ENCODE measurements at places on chromosomes 5 and 9.

DNA sequence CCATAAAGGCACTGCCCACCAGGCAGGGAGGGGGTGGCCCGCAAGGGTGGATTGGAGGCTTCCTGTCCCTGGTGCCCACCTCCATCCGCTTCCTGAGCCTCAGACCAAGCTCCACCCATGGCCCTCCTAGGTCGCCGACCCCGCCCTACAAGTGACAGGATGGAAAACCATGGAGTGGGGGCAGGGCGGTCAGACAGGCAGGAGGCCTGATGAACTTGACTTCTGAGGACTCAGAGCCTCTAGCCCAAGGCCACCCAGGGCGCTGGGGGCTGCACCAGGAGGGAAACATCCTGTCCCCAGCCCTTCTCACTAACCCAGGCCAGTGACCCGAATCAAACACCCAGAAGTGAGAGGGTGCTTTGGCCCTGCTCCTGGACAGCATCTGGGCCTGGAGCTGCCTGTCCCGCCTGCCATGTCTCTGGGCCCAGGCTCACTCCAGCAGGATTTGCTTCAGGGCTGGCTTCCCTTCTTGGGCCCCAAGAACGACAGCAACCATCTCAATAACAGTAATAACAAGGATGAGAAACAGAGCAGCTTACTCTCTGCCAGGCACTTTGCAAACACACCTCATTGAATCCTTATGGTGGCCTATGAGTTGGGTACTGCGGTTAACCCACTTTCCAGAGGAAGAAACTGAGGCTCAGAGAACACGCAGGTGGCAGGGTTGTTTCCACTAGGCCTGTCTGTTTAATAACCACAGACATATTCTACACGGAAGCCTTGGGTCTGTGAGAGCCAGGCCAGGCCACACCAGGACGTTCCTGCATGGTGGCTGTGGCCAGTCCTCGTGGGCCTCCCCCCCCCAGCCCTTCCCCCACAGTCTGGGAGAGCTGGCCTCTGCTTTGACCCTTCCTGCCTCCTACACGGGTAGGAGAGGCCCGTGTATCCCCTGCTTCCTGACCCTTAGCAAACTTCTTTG lies 4.4 kb upstream of the ST6GALNAC6 start:
- DNase-seq = peak; percentile 43

GRCh38 chr5:181223729-181224389 lies 778 bp downstream of the TRIM41 start:
- no peak for DNase-seq

GRCh38 chr5:149450199-149450598 lies 71.1 kb upstream of the IL17B start:
- no peak for DNase-seq

DNA sequence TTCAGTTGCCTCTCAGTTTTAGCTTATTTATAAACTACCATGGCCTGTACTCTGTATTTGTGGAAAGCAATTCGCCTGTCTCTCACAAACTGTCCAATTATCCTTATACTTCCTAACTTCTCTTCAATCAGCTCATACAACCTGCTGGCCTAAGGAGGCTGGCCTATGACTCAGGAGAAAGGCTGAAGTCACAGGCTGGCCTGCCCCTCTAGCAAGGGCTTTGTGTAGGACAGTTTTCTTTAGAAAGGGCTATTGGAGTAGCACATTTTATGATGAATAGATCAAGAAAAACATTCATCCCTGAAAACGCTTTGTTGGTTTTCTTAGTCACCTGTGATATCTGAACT lies 988.7 kb upstream of the ARRDC3 start:
- DNase-seq = no peak

DNA sequence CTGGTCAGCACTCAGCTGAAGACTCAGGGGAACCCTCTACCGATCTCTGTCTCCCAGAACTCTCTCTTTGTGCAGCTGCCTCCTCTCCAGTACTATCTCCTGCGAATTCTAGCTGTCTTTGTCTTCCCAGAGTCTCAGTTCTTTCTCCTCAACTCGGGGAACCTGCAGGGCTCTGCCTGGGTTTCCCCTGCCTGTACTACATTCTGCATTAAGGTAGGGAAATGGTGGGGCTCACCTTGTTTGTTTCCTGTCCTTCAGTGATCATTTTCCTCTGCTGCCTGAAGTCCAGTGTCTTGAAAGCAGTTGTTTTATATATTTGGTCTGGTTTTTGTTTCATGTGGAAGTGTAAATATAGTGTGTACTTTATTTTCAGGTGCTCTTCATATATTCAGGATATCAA lies 43.1 kb upstream of the IGFBPL1 start:
- DNase-seq = peak; percentile 49

GRCh38 chr5:39846144-39846543 lies 421.4 kb upstream of the DAB2 start:
- DNase-seq = no peak

GRCh38 chr9:113151696-113152630 lies 1.2 kb downstream of the SLC31A2 start:
- DNase-seq = no peak

DNA sequence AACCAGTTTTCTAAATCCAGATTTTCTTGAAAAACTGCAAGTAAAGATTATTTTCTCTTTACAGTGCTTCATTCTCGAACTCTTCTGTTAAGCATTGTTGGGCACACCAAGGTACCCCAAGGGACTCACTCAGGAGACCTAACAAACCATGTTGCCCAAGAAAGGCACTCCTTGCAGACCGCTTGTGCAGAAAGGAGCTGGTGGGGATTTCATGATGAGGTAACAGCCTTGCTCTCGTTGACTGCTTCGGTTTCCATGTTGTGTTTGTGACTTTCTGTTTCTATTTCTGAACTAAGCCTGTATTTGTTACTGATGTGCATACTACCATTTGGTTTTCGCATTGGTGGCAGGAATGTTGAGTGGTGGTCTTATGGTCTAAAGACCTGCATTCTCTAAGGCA lies 266.6 kb upstream of the DAP start:
- no peak for DNase-seq

DNA sequence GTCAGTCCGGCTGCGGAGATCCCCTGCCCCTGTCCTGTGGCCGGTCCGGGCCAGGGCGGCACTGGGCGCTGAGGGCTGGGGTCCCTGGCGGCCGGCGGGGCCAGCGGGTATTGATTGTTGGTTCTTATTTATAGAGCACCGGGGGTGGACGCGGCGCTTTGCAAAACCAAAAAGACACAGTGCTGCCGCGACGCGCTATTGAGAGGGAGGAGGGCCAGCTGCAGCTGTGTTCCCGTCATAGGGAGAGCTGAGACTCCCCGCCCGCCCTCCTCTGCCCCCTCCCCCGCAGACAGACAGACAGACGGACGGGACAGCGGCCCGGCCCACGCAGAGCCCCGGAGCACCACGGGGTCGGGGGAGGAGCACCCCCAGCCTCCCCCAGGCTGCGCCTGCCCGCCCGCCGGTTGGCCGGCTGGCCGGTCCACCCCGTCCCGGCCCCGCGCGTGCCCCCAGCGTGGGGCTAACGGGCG lies 2.5 kb downstream of the LRRC26 start:
- DNase-seq = no peak

- DNase-seq = peak; percentile 49
These were observed 404 bp downstream of the MRNIP start for GRCh38 chr5:179858241-179858585.

DNA sequence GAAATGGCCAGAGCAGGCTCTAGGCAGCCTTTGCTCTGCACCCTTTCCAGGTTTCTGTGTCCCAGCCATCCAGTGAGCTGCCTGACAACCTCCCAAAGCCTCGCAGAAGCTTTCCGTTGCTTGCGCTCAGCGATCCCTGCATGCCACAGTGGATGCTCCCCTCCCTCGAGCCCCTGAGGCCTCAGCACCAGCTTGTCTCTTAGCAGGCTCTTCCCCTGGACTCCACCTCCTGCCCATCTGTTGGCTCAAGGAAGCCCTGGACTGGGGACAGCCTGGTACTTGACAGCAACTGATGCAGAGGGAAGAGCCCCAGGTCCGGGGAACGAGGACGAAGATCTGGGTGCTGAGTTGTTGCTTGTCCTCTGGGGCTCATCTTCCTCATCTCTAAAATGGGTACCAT lies 23.2 kb downstream of the TSPAN17 start:
- no peak for DNase-seq

DNA sequence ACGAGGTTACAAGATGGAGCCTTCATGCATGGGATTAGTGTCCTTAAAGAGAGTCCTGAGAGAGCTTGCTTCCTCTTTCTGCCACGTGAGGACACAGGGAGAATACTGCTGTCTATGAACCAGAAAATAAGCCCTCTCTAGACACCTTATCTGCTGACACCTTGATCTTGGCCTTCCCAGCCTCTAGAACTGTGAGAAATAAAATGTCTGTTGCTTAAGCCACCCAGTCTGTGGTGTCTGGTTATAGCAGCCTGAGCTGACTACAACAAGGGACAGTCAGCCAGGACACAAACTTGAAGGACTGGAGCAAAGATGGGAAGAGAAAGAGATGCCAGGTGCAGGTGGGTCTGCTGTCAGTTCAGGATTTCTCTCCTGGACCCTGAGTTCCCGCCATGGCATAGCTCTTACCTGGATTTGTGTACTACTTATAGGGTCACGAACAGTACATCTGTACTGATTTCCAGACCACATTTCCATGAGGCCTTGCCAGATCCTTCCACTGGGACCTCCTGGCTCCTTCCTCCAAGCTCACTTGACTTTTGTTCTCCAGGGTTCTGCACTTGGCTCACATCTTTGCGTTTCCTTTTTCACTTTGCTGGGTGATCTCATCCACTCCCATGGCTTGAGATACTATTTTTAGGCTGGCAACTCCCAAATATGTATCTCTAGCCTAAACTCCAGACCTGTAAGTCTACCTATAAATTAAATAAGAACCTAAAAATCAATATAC lies 44.9 kb upstream of the LIFR start:
- DNase-seq = no peak

DNA sequence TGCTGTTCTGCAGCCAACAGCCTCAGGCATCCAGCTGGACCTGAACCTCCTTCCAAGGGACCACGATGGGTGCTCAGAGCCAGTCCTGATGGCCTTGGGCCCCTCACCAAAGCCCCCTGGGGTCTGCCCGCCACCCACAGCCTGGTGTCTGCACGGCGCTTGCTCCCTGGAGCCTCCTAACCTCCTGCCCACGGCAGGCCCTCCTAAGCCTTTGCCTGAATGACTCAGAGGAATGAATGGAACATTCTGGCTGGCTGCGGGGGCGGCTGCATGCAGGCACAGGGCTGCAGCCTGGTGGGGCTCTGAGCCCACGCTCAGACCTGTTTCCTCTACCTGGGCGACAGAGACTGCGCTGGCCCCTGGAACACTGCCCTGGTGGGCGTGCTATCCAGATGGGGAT lies 6.9 kb downstream of the SOHLH1 start:
- DNase-seq = no peak

GRCh38 chr5:71939452-71940230 lies 167.6 kb upstream of the MAP1B start:
- DNase-seq = peak; percentile 51

GRCh38 chr5:98651715-98652114 lies 121.7 kb upstream of the RGMB start:
- no peak for DNase-seq

- peak; percentile 15 for DNase-seq
These were observed 2.8 kb downstream of the ADCY2 start for GRCh38 chr5:7398596-7399280.
